ENCODE measurements at places on chromosomes 1 and 21.

- DNase-seq, result no peak
Measured at GRCh38 chr1:109579491-109579890, 31.1 kb downstream of the GNAI3 start.

DNA sequence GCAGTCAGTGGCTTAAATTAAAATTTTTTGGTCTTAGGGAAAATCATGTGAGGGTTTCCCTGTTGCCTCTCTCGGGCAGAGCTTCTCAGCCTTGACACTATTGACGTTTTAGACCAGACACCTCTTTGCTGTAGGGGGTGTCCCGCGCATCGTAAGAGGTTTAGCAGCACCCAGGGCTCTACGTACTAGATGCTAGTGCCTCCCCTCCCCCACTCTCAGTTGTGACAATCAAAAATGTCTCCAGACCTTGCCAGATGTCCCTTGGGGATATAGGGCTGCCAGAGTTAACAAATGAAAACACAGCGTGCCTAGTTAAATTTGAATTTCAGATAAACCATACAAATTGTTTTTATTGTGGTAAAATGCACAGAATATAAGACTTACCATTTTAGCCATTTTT, 293.3 kb downstream of the DISC1 start:
- DNase-seq, result no peak

DNA sequence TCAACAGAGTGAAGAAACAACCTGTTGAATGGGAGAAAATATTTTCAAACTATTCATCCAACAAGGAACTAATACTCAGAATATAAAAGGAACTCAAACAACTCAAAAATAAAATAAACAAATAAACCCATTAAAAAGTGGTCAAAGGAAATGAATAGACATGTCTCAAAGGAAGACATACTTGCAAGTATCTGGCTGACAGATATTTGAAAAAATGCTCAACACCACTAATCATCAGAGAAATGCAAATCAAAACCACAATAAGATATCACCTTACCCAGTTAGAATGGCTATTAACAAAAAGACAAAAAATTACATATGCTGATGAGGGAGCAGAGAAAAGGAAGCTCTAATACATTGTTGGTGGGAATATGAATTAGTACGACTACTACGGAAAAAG, 38.2 kb downstream of the TNFSF4 start:
- no peak for DNase-seq

DNA sequence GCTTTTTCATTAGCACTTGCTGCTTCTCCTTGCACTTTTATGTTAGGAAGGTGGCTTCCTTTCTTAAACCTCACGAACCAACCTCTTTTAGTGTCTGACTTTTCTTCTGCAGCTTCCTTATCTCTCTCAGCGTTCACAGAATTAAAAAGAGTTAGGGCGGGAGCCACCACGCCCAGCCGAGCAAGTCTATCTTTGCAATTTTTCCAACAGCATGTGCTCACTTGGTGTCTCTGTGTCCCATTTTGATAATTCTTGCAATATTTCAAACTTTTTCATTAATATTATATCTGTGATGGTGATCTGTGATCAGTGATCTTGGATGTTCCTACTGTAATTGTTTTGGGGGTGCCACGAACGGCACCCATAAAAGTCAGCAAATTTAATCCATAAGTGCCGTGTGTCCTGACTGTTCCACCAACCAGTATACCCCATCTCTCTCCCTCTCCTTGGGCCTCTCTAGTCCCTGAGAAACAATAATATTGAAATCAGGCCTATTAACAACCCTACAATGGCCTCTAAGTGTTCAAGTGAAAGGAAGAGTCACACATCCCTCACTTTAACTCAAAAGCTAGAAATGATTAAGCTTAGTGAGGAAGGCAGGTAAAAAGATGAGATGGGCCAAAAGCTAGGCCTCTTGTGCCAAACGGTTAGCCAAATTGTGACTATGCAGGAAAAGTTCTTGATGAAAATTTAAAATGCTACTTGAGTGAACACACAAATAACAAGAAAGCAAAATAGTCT, 15.9 kb upstream of the ITPKB start:
- no peak for DNase-seq

DNA sequence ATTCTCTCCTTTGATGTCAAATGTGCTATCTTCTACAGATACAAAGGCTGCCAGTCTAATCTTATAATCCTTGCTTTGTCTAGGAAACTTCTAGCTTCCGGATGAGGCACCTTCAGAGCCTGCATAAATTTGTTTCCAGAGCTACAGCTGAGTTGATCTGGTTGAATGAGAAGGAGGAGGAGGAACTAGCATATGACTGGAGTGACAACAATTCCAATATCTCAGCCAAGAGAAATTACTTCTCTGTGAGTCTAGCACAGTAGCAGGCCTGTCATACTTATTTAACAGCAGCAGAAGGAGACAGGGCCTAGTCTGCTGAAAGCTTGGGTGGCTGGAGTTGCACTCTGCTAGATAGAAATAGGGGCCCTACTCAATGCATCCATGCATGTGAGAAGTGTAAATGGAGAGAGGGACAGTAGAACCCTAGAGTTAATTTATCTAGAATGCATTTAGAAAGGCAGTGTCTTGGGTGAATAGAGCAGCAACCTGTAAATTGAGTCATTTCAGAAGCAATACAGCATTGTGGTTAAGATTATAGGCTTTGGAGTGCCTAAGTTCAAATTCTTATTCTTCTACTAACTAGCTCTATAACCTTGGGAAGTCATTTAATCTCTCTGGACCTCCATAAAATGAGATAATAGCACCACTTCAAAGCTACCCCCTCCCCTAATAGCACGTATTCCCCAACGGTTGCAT, 89.0 kb downstream of the MACF1 start:
- DNase-seq, result no peak

DNA sequence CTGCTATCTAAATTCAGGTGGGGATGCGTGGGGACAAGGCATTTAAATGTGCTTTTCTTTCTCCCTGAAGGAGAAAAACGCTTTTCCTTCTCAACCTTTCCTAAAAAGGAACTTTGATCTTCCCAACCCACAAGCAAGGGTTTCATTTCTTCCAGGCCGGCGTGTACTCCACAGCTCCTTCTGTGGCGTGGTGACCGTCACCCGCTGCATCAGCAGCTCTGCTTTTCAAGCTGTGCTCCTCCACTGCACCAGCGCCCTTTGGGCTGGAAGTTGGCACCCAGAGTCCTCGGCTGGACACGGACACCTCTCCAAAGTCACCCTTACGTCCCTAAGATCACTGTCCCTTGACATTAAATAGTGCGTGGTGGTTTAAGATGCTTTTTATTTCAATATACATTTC, 54.3 kb downstream of the PEX14 start:
- no peak for DNase-seq

- DNase-seq, result no peak
Measured at GRCh38 chr1:57590978-57591377, 167.1 kb upstream of the DAB1 start.

DNA sequence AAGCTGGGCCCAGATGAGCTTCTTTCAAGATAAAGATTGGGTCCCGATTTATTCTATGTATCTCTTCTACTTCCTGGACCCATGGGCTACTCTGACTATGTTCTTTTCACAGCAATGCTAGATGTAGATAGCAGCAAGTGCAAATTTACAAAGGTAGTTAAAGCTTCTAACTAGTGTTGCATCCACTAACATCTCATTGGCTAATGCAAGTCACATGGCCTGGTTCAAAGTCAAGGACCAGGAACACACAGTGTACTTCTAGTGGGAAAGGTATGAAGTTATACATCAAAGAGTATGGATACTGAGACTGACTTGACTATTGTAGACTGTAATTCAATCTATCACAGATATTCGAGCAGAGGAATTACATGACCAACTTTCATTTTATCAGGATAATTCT, 588.8 kb downstream of the PLA2G4A start:
- no peak for DNase-seq

DNA sequence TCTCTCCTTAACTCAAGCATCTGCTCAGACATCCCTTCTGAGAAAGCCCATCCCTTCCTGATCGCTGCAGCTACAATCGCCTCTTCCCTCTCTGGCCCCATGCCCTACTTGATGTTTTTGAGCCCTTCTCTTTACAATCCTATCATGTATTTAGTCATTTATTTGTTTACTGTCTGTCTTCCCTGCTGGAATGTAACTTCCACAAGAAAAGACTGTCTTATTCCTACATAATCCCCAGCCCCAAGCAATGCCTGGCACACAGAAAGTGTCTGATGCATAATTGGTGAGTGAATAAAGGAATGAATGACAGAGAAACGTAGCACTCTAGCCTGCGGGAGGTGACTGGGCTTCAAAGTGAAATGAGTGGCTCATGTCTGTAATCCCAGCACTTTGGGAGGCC, 25.4 kb downstream of the ECE1 start:
- DNase-seq, result no peak

GRCh38 chr1:39391691-39392679, 99.5 kb upstream of the BMP8A start:
- no peak for DNase-seq

GRCh38 chr21:42286416-42286815, 28.8 kb downstream of the TFF3 start:
- no peak for DNase-seq
